ENCODE measurements at places on chromosomes 6 and 20.

- peak; percentile 56 for DNase-seq
Measured at GRCh38 chr6:157329829-157330228, 6.5 kb upstream of the TMEM242 start.

DNA sequence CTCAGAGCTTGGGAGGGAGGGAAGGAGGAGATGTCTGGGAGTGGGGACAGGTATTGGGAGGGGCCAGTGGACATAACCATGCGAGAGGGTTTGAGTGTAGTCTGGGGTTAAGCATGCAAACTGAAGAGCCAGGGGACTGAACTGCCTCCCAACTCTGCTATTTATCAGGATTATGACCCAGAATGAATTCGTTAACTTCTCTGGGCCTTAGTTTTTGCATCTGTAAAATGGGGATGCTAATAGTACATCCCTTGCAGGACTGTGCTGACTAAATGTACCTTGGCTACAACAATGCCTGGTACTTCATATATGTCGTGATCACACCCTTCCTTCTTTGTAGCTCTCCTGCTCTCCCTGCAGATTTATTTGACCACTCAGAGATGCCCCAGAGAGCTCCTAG lies 83.6 kb downstream of the MDGA1 start:
- no peak for DNase-seq

GRCh38 chr6:5764401-5764955 lies 242.2 kb downstream of the NRN1 start:
- DNase-seq, result no peak

- no peak for DNase-seq
Measured at GRCh38 chr6:53130569-53131290, 17.9 kb downstream of the GCM1 start.

- DNase-seq, result no peak
Measured at GRCh38 chr6:85436939-85437495, 12.9 kb upstream of the NT5E start.

GRCh38 chr20:20020908-20021307 lies 3.7 kb downstream of the NAA20 start:
- DNase-seq, result no peak

- no peak for DNase-seq
Measured at GRCh38 chr6:94645191-94645590, 932.1 kb upstream of the MANEA start.

GRCh38 chr6:167323111-167323510 lies 1.8 kb upstream of the TTLL2 start:
- DNase-seq, result no peak

GRCh38 chr6:36780442-36781177 lies 58.6 kb downstream of the CPNE5 start:
- no peak for DNase-seq

- DNase-seq, result no peak
Measured at GRCh38 chr6:88449770-88450169, 283.6 kb upstream of the CNR1 start.

- peak; percentile 9 for DNase-seq
Measured at GRCh38 chr20:14634665-14635064, 297.3 kb upstream of the FLRT3 start.

GRCh38 chr6:33771146-33772081 lies 17.5 kb downstream of the LEMD2 start:
- DNase-seq, result peak; percentile 99

DNA sequence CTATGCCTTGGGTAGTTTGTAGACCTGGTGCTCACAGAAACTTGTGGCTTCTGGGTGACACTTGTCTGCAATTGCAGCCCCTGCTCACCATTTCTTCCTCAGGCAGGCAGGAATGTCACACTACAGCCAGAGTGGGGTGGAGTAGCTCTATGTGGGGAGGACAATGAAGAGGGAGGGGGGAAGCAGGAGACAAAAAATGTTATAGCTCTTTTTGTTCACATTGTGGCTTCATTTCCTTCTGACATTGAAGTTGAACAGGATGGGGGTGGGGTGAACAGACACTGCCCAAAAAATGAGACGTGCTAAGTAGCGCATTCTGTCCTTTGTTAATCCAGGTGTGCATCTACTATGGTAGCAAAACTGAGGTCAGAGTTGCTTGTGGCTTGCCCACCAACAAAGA lies at the start of gene THEMIS:
Gene THEMIS, minus strand, starts transcription at position 124 of the 400 bp plus-strand sequence. CDS start 126 bp downstream, outside the sequence.
- no peak for DNase-seq

DNA sequence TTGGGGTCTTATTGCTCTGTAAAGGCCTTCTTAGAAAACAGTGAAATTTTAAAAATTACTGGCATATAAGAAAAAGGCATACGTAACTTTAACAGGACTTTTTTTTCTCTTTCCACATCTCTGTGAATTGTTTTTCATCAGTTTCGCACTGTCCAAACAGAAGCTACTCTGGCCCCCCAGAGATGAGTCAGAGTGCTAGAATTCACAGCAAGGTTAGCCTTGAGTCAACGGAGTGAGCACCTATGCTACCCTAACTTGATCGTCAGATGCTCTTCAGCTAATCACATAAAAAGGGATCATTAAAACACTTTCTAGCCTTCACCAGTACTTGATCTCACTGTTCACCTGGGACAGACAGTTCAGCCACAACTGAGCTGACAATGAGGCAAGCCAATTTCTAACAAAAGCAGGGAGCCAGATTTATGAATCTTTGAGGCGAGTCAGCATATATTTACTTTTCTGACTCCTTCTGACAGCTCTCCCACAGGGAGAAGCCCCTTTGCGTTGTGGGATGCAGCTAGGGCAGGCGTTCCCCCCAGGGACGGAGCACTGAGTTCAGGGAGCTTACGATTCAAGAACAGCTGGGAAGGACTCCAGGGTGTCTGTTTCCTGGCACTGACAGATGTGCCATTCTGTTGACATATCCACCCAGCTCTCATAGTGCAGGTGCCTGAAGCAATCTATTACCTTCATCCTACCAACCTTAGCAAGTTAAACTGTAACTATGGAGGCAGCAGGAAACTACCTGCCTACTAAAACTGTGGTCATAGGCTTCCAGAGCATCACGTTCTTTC lies 46.4 kb upstream of the SPDEF start:
- peak; percentile 18 for DNase-seq

GRCh38 chr6:131412960-131413830 lies 159.8 kb upstream of the ARG1 start:
- DNase-seq, result no peak

GRCh38 chr6:112298816-112299281 lies 44.5 kb upstream of the LAMA4 start:
- peak; percentile 85 for DNase-seq

DNA sequence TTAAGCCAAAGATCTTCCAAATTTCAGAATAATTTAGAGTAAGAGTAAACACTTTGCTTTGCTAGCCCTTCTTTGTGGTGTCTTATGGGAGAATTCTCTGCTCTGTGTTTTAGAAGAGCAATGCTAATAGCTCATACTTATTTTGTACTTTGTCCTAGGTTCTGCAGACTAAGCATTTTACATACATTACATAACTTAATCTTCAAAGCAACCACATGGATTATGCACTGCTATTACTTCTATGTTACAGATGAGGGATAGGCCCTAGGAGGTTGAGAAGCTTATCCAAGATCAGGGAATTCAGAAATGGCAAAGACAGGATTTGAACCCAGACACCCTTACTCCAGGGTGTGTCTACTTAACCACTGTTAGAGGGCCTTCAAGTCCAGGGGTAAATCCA lies 9.8 kb upstream of the CCDC170 start:
- no peak for DNase-seq
